ENCODE measurements at places on chromosomes 6 and 20.

- DNase-seq: no peak
Observed at GRCh38 chr6:5302220-5302946, 41.1 kb downstream of the FARS2 start.

GRCh38 chr6:148324297-148324985 is 18.2 kb upstream of the SASH1 start:
- DNase-seq: no peak

DNA sequence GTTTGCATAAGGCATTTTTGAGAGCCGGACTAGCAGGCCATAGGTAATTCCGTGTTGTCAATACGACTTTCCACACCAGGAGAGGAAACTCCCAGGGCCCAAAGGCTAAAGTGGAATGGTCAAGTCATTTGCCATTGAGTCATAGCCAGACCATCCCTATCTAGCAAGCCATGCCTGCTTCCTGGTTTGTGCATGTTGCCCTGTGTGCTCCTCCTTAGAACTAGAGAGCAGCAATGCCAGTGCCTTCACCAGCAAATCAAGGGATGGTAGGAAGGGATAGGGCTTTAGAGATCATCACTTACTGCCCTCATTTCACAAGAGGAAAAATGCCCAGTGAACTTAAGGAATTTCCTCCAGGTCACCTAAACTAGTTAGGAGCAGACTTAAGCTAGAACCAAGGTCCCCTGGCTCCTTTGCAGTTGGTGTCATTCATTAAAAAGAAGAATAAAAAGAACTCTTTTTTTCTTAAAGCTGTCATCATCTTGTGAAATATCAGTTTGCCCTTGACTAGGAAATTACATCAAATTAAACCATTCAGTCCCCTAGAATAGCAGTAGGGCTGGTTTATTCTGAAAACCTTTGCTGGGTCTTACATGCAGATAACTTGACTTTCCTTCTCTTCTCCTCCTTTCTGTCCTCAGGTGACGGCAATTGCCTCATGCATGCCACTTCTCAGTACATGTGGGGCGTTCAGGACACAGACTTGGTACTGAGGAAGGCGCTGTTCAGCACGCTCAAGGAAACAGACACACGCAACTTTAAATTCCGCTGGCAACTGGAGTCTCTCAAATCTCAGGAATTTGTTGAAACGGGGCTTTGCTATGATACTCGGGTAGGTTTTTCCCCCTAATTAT is 7.4 kb downstream of the TNFAIP3 start:
- no peak for DNase-seq

DNA sequence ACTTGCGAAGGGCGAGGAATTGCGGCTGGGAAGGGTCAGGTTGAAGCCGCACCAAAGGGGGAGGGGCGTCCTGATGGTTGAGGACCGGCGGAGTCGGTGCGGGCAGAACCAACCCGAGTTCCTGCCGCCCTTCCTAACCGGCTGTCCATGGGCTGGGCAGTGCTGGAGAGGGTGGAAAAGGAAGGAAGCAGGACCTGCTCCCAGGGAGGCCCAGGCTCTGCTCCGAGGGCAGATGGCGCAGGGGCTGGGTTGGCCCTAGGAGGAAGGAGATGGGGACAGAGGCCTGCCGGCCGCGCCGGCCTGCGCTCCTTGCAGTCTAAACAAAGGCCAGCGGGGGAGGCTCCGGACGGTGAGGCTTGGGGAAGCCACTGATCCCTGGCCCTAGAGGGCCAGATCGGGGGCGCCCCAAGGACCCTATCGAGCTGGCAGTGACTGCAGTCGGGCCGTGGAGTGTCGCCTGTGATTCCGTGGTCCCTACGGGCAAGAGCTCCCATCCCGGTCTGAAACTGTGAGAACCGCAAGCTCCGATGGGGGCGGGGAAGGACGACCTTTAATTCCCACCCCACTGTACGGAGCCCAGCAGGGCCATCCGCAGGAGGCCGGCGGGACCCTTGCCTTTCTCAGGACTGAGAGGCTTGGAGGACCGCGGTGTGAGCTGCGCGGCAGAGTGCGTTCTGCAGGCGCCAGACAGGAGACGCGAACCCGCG is 39.4 kb downstream of the YTHDF1 start:
- no peak for DNase-seq

DNA sequence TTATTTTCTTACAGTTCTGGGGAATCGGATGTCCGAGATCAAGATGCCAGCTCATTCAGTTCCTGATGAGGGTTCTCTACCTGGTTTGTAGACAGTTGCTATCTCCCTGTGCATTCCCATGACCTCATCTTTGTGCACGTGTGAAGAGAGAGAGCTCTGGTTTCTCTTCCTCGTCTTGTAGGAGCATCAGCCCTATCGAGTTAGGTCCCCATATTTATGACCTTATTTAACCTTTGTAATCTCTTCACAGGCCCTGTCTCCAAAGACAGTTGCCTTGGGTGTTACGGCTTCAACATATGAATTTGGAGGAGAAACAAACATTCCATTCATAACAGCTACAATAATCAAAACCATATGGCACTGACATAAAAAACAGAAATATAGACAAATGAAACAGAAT is 455.3 kb downstream of the HACE1 start:
- DNase-seq: no peak

DNA sequence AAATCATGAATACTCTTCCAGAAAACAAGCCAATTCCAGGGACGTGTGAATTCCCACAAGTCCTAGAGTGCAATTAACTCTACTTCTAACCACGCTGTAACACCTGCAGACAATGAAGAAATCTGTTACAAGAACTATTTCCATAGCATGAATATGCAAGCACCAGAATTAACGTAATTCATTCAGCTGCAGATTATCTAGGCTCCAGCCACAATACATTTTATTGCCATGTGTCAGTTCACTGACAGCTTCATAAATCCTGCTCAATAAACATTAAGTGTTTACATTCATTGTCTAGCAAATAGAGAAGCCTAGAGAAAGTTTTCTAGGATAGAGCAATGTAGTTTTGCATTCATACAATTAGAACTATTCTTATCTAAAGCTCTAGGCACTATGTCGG is 1348.5 kb downstream of the GRIK2 start:
- peak; percentile 53 for DNase-seq

- DNase-seq: peak; percentile 57
Observed at GRCh38 chr20:37202267-37202943, 23.1 kb upstream of the MROH8 start.

DNA sequence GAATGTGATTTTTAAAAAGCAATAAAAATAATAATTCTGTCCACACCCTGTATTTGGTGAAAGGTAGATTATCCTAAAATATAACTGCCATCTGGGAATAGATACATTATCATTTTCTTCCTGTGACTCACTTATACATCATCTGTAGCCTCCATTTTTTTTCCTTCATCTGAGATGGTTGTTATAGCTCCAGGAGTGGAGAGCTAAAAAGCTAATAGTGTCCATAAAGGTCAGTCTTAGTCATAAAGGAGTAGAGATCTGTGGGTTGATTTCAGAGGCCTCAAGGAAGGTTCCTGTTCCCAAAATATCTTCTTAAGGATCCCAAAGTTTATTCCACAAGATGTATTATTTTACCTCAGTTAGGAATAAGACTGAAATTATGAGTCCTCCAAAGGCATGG is 41.1 kb downstream of the FBXO5 start:
- DNase-seq: no peak

- no peak for DNase-seq
Observed at GRCh38 chr6:158358450-158359077, 46.3 kb downstream of the TULP4 start.

GRCh38 chr6:74268815-74269599 is 573.0 kb downstream of the CD109 start:
- DNase-seq: no peak

DNA sequence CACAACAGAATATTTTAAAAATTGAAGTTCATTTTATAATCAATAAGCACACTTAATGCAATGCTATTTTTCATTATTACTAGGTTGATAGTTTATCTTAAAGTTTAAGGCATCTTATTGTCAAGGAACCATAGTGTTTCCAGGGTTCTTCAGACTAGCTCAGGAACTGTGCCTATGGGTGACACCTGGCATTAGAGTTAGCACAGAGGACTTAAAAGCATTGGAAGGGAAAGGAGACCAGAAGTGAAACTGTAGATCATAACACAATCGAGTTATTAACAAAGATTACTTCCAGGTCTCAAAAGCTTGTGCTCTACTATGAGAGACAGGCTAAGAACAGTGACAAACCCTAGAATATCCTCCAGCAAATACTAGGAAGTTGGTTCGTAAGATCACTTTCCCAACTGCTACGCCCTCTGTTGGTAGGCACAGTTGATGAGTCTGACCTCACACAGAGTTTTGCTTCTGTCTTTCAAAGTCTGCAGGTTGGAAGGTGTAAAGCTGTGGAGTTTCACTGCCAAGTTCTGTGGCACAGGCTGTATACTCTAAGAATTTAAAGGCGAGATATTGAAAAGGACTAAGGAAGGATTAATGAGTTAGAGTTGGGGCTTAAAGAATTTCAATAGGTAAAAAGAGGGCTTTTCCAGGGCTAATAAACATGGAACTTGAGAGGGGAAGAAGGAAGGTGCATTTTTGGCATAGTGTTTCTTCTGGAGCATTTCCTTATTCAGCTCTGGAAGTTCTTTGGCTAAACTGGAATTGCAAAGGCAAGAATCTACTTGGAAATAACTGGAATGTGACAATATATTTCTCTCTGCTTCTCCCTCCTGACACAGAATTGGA is 531.3 kb upstream of the JAG1 start:
- DNase-seq: peak; percentile 71

GRCh38 chr6:168428052-168428826 is 12.7 kb upstream of the SMOC2 start:
- DNase-seq: no peak

GRCh38 chr6:98929498-98930060 is 18.2 kb downstream of the FBXL4 start:
- no peak for DNase-seq

GRCh38 chr6:11318835-11319813 is 86.7 kb upstream of the NEDD9 start:
- DNase-seq: no peak

- no peak for DNase-seq
Observed at GRCh38 chr20:58640446-58640845, 10.6 kb upstream of the STX16 start.

- DNase-seq: peak; percentile 96
Observed at GRCh38 chr6:89081423-89082322, 1.1 kb downstream of the PNRC1 start.

DNA sequence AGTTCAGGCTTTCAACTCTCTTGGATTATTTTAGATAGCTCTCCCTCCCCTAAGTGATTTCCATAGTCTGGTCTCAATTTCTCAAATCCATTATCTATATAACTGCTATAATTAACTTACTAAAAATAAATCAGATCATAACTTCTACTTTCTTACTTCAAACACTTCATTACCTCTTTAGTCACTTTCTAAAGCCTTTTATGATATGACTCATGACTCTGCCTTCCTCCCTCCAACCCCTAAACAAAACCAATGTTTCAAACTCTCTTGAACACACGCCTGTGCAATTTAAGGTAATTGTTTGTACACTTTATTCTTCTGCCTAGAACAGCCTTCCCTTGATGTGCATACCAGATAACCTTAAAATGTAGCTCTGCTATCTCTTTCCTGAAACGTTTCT is 100.5 kb downstream of the LMBRD1 start:
- no peak for DNase-seq

DNA sequence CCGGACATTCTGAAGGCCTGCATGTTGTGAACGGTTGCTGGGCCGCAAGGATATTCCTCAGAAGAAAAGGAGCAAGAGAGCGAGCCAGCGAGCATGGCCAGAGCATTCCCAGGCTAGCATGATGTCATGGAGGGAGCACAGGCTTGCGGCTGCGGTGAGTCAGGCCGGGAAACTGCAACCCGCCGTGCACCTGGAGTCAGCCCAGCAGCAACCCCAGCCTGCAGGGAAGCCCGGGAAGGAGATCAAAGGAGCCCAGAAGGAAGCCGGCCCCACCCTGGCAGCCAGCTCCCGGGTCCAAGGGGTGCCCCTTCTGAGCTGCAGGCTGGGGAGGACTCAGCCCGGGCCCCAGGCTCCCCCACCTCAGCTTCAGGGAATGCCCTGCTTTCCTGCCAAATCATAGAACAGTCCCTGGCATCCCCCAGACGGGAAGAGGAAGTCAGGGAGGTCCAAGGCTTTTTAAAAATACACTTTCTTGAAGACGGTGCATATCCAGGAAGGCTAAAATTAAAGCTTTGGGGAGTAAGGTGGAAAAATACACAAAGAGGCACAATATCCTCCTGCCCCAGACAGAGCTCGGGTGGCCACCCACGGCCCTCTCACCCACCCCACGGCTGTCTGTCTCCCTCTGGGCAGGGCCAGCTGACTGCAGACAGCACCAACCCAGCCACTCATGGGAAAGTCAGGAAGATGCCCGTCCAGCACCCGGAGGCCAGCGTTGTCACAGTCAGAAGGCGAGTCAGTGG is 53.7 kb downstream of the BMP7 start:
- no peak for DNase-seq

DNA sequence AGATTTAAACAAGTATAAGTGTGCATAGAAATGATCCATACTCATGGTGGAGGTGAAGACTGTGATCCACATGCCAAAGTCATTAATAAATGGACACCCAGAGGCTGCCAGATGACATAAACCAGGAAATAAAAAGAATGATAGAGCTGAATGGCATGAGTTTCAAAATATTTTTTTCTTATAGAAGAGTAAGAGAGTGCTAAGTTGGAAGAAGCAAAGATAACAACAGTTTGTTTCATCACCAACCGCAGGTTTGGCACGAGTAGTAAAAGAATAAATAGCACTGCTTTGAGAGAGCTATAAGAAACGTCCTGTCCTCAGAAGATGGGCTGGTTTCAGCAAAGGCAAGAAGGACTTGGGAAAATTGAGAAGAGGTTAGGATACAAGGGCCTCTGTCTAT is 246.9 kb downstream of the UBE3D start:
- DNase-seq: no peak

- DNase-seq: no peak
Observed at GRCh38 chr6:142307963-142308748, 6.3 kb downstream of the ADGRG6 start.

- DNase-seq: no peak
Observed at GRCh38 chr6:169249057-169249456, 4.6 kb downstream of the THBS2 start.

- DNase-seq: no peak
Observed at GRCh38 chr20:48861444-48861843, 33.6 kb upstream of the PREX1 start.

DNA sequence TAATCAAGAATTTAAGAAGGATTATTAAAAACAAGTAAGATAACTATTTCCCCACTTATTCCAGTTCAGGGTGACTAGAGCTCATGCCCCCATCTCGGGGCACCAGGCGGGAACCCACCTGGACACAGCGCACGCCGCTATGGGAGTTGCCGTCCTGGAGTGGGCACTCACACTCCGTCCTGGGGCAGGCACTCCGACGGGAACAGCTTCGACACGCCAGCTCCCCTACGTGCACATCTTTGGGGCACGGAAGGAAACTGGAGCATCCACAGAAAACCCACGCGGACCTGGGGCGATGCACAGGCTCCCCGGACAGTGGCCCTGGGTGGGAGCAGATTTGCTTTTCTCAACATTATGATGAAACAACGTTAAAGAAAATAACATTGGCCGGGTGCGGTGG is 52.0 kb upstream of the GATA5 start:
- no peak for DNase-seq

- no peak for DNase-seq
Observed at GRCh38 chr20:16612706-16613105, 39.5 kb upstream of the KIF16B start.

- DNase-seq: no peak
Observed at GRCh38 chr6:113924312-113924723, 46.6 kb downstream of the HDAC2 start.

GRCh38 chr6:49646130-49646824 is 9.6 kb upstream of the RHAG start:
- no peak for DNase-seq

All from T47D (cell line).